Stimulated activated CD4-positive, alpha-beta T cell treated with anti-CD3 and anti-CD28 coated beads, Interleukin-4, amount 100 ng/mL, for 24 hours (primary cell): ENCODE measurements at places on chromosomes 16 and 17.

DNA sequence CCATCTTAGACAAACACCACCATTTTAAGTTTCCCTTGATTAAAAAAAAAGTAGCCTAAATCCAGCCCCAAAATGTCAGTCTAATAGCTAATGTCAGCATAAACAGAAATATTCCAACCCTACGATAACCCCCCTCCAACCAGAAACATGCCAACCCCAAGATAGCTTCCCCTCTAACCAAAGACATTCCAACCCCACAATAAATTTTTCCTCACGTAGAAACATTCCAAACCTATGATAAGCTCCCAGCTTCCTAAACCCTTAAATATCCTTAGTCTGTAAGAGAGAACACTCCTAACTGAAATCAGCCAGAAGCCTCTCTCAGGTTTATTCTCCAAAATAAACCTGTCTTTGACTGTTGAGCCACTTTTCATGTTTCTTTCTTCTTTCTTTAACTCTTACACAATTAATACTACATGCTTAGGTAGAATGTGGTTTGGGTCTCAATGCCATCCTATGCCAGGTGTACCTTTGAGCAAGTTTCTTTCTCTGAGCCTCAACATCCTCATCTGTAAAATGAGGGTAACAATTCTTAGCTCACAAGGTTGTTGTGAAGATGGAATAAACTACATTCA is 10.5 kb upstream of the KRT38 start:
- no peak for DNase-seq

DNA sequence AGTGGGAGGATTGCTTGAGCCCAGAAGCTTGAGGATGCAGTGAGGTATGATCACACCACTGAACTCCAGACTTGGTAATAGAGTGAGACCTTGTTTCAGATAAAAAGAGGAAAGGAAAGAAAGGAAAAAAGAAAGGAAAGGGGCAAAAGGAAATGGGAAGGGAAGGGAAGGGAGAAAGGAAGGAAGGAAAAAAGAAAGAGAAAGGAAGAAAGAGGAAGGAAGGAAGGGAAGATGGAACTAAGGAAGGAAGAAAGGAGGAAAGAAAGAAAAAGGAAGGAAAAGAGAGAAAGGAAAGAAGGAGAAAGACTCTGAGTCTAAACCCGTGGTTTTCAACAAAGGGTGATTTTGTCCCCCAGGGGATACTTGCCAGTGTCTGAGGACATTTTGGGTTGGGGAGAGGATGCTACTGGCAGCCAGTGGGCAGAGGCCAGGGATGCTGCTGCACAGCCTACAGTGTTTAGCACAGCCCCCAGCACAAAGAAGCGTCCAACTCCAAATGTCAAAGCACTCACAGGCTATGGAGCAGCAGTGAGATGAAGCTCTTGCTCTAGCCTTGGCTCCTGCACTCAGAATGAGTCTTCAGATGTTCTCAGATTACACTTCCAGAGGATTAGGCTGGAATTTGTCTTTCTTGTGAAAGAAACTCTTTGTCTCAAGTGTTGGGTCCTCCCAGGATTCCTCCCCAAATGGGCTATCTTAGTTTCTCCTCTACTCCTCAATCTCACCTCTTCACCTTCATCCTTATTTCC is 64.2 kb downstream of the BMERB1 start:
- no peak for DNase-seq

GRCh38 chr17:57290981-57291380 is 34.7 kb downstream of the MSI2 start:
- no peak for DNase-seq

- no peak for DNase-seq
These were observed 9.0 kb downstream of the ACTG1 start for GRCh38 chr17:81503619-81504018.

- DNase-seq, result no peak
These were observed 25.5 kb upstream of the TBX4 start for GRCh38 chr17:61426482-61427304.
